ENCODE measurements at places on chromosomes 11 and 22. TPM values are rescaled to one million over a fixed set of nuclear protein-coding genes. Genes with fewer than 3 reads are reported as not detected.

DNA sequence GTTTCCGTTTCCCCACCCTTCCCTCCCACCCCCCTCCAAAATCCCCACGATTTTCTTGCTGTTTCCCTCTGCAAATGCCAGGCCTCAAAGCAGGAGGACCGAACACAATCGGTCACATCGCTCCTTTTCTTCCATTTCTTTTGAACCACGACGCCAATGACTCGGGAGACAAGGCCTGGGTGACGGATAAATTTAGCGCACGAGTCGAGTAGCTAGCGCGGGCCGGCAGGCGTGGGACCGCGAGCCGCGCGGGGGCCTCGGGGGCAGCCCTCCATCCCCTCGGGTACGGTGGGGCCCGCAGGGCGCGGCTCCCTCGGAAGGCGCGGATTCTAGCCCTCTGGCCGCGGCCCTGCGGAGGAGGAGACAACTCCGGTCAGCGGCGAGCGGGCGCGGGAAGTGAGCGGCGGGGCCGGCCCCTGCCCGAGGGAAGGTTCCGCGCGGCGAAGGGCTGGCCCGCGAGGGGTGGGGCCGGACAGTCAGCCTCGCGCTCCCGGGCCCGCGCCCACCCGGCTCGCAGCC is 414 bp downstream of the JOSD1 start:
- peak; percentile 44 for DNase-seq

DNA sequence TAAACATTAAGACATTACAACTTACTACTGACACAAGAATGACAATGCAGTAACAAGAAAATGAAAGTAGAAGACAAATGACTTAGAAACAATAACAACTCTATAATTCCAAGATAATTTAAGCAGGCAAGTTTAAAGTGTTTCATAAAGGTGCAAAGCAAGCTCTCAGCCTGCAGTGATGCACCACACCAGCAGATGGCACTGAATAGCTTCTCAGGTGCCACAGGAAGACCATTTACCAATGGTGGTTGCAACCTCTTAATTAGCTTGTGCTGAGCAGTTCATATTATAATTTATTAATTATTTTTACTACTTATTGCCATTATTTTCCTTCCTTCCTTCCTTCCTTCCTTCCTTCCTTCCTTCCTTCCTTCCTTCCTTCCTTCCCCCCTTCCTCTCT is 60.6 kb downstream of the NXPE2 start:
- peak; percentile 47 for DNase-seq

Gene TREH
- not detected for total RNA-seq

Gene RASGRP2
- 300 TPM for total RNA-seq

- no peak for DNase-seq
Observed at GRCh38 chr11:86977441-86978050, 22.4 kb upstream of the FZD4 start.
